Stimulated activated CD4-positive, alpha-beta T cell treated with anti-CD3 and anti-CD28 coated beads, Interleukin-1b, Interleukin-23, amount 100 ng/mL, for 1 hour (primary cell): ENCODE measurements at places on chromosomes 11 and 22.
A peak's percentile ranks its signal among the peaks of the same experiment; 100 is the strongest.

- DNase-seq: no peak
Observed at GRCh38 chr11:34633990-34634693, 13.2 kb downstream of the EHF start.

- no peak for DNase-seq
Observed at GRCh38 chr22:37044634-37045625, 6.6 kb upstream of the KCTD17 start.

DNA sequence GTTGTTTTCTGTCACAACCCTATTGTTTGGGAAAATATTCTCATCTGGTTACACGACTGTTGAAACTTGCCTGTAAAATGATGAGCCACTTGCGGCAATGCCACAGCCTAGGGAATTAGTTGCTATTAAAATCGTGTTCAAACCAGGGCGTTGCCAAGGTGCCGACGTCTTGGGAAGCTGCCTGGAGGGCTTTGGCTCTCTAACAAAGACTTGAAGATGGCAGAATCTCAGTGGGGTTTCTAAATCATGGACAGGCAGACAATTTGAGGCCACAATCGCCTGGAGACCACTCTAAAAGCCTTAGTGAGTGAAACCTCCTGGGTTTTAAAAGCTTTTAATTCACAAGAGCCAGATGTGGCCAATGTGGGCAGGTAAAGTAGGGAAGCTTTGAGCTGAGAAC, 117.2 kb upstream of the BMAL1 start:
- no peak for DNase-seq

DNA sequence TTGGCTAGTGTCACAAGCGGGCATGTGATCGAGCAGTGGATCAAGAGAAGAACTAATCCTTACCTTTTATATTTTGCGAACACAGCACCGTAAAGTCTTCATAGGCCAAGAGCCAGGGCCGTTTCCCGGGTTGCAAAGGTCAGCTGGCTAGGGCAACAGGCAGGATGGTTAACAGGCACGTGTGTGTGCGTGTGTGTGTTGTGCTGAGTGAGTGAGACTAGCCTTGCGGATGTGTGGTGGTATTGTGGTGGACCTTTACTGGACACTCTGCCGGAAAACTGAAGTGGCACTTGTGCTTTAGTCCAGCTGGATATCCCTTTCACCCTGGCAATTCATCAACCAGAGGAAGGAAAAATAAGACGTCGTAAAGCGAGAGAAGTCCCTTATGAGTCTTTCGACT, 176.7 kb downstream of the BCR start:
- DNase-seq: no peak

DNA sequence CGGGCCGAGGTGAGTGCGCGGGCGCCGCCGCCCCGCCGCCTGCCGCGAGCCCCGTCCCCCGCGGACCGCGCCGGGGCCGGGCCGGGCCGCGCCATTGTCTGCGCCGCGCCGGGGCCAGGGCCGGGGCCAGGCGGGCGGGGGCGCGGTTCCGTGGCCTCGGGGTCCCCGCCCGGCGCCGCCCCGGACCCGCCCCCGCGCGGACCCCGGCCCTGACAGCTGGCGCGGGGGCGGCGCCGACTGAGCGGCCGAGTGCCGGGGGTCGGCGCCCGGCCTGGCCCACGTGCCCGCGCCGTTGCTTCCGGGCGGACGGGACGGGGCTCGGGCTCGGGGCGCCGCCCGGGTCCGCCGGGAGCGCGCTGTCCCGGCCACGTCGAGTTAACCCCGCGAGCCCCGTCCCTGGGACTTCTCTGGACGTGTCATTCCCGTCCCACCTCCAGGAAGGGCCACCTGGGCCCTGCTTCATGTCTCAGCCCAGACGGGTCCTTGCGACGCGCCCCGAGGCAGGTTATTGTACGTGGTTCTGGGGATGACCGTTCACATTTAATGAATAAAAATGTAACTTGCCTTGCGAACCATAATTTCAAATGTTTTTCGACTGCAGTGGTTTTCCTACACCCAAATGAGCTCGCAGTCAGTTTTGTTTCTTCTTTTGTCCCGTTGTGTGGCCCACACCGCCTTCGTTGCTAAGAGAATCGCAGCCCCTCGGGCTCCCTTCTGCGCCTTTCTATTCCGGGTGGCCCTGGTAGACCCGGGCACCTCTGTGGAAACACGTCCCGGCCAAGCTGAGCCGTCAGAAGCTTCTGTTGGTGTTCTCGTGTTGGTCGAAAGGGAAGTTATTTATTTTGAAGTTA, 562 bp downstream of the ZBED4 start:
- DNase-seq: no peak

- DNase-seq: no peak
Observed at GRCh38 chr22:32020117-32020516, 22.9 kb upstream of the SLC5A1 start.

GRCh38 chr11:63853476-63853875, 14.6 kb downstream of the MARK2 start:
- DNase-seq: no peak

DNA sequence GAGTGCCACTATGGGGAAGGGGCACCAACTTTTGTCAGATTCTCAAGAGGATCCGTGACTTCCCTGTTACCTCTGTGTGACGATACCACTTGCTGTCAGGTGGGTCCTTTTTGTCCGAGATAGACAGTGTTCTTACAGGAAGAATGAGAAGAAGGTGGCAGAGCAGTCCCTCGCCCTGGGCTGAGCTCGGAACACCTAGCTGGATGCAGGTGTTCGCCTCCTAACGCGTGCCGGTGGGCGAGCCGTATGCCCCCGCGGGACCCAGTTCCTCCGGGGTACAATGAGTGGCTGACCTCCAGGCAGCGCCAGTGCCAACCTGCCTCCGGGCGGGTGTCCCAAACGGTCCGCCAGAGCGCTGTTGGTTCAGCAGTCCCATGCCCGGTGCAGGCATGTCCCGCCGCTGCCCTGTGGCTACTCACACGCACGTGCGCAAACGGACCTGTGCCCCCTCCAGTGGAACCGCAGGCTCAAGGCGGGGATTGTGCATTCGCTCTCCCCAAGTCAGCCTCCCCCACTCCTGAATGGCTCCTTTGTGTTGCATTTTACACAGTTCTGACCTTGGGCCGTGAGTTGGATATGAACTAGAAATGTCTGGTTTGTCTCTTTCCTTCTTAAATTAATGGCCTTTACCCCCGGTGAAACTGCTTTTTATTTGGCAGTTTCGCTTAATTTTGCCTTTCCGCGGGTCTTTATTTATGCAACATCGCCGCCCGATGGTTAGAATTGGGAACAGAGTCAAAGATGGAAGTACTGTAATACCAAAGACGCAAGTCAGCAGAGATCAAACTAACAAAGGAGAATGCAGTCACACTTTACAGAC, 1.1 kb upstream of the ABTB2 start:
- DNase-seq: peak; percentile 51

GRCh38 chr11:74465291-74465708, 2.0 kb downstream of the KCNE3 start:
- no peak for DNase-seq

DNA sequence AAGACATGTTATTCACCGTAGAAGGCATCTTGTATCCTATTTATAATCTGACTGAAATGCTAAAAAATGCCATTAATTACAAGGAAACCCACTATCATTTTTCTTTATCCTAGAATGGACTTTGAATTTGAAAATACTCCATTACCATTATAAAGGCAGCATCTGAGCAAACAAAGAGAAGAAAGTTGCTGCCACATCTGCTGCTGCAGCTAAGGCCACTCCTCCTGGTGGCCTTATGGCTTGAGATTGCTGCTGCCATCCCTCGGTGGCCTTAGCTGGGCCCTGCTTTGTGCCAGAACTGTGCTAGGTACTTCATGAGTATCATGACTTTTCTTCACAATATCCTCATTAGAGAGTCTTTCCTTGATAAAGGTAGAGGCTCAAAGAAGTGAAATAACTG, 1210.1 kb upstream of the TENM4 start:
- no peak for DNase-seq

- no peak for DNase-seq
Observed at GRCh38 chr11:66967670-66968425, 7.3 kb upstream of the C11orf86 start.

GRCh38 chr11:120793806-120794479, 230.0 kb upstream of the TBCEL start:
- DNase-seq: no peak

- DNase-seq: no peak
Observed at GRCh38 chr22:22110548-22111266, 128.1 kb upstream of the TOP3B start.

DNA sequence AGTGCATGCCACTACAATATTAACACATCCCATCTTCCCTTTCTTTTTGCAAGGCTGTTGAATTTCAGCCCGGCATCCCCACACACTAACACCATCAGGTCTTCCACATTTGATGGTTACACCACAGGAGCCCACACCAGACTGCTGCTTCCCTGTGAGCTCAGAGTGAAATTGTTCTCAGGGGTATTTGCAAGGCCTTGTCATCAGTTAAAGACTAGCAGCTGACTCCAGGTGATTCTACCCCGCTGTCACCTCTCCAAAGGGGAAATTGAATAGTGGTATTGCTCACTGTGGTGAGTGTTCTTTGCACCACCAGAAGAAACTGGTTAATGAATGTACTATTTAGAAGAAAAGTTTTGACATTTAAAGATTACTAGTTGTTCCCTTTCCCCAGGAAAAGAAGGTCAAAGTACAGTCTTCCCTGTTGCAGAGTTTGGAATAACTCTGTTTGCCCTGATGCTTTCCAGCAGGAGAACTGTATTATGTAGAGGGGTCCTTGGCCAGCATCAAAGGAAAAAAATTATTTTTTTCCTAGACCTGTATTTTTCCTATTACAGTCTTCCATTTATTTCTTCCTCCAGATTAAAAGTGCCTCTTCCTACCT, 41.9 kb downstream of the BID start:
- no peak for DNase-seq

DNA sequence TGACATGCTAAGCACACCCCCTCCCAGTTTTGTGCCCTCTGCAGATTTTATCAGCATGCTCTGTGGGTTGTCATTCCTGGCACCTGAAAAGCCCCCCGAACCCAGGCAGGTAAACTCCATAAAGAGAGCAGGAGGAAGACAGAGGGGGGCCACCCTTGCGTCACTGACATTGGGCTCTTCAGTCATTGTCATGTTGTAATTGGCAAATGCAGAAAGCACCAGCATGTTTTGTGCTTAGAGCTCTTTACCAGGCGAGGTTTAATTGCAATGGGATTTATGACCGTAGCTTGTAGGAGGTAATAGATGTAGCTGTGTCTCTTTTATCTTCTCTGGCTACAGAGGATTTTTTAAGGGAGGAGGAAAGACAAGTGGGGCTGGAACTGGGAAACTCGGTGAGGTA, 201.7 kb downstream of the GRIK4 start:
- no peak for DNase-seq

GRCh38 chr22:28329186-28330073, 350.2 kb downstream of the TTC28 start:
- DNase-seq: no peak

GRCh38 chr22:36790648-36791047, 14.7 kb upstream of the IFT27 start:
- no peak for DNase-seq

- DNase-seq: no peak
Observed at GRCh38 chr11:38446336-38446735, 1848.3 kb upstream of the RAG2 start.

- DNase-seq: no peak
Observed at GRCh38 chr11:130581646-130582045, 133.2 kb downstream of the ADAMTS15 start.

DNA sequence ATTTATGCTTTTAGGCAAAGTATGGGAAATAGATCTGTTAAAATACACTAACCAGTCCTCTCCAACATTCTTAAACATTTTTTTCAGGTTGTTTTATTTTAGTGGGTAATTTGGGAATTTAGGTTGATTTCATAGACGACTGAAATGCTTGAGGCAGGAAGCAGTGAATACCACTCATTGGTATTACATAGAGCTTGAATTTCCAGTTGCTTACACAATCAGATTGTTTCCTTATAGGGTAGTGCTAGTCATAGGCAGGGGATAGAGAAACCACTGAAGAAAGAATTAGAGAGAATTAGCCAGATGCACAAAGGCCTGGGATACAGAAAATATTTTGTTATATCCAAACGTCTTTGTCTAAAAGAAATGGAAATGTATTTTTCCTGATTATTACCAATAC, 23.9 kb upstream of the LYVE1 start:
- no peak for DNase-seq

- DNase-seq: no peak
Observed at GRCh38 chr22:44182588-44183286, 2.0 kb downstream of the PARVG start.

- no peak for DNase-seq
Observed at GRCh38 chr11:61172888-61173287, 11.7 kb upstream of the VPS37C start.

DNA sequence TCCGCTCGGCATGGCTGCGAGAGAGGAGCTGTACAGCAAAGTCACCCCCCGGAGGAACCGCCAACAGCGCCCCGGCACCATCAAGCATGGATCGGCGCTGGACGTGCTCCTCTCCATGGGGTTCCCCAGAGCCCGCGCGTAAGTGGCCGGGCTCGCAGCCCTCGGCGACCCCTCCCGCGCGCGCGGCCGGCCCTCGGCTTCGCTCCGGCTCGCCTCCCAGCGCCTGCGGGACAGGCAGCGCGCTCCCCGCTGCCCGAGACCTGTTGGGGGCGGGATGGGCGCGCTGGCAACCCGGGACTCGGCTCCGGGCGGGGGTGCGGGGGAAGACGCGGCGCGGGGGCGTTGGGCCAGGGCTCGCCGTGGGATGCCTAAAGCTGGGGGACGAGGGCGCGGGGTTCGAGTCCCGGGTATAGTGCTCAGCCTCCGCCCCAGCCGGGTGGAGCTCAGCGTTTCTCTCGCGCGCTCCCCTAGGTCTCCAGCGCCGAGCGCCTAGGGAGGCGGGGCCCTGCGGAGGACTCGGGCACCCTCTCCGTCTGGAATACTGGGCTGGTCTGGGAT, 630 bp downstream of the UBASH3B start:
- DNase-seq: no peak

- DNase-seq: no peak
Observed at GRCh38 chr11:65055538-65055937, 2.8 kb downstream of the NAALADL1 start.

DNA sequence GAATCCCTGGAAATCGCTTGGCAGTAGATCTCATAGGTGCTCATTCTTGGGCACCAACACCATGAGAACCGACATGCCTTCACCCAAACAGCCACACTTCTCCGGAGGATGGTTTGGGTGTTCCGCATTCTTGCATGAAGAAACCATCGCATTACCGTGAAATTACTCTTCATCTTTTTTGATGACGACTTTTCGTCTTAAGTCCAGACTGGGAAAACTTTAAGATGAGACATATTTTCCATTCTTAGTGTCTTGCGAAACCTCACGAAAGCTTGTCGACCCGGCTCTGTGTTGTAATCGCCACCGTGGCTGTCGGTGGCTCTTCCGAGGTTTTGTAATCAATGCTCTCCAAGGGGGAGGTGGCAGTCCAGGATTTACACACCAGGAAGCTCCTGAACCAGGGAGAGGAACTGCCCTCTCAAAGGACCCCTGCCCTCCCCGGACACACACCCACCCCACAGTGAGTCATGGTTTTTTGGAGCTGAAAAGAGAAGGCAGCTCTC, 1.7 kb downstream of the TOM1 start:
- no peak for DNase-seq

- no peak for DNase-seq
Observed at GRCh38 chr11:124195189-124195734, 12.1 kb downstream of the OR10D3 start.

DNA sequence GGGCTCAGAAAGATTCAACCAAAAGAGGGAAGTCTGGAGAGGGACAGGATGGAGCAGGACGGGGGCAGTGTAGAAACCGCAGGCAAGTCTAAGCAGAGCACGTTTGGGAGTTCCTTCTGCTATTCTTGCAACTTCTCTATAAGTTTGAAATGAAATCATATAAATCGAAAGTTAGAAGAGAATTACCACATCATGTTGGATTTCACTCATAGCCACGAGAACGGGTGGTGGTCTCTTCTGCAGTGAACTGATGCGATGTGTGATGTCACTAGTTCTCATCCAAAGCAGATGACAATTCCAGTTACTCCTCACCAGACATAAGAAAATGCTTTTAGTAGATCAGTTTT, 36.0 kb downstream of the KCNQ1 start:
- DNase-seq: no peak
